Fibroblast of lung (primary cell): ENCODE measurements at places on chromosomes 5 and 9.

DNA sequence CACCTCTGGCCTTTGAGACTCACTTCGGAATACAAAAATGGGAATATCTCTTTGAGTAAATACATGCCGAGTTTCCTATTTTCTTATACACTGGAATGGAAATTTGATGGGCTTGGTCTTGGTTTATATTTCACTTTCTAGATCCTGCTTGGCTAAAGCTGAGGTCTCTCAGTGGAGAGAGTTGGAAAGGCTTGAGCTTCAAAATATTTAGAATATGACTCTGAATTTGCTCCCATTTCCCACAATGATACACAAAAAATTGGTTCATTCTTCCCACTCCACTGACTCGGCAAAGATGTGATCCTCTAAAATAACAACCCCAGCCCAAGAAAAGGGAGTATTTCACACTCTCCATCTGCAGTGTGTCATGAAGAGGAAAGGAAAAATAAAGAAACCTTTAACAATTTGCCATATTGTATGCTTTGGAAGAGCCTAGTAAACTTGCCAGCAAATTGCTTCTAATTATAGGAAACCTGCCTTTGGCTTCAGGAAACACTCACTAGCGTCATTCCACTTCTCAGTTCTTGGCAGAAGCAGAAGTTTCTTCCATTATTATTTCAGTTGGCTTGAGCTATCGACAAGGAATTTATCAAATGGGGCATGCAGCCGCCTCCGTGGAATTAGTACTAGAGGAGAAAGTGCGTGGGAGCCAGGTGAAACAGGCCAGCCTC is 302.9 kb downstream of the NSG2 start:
- peak; percentile 90 for DNase-seq

DNA sequence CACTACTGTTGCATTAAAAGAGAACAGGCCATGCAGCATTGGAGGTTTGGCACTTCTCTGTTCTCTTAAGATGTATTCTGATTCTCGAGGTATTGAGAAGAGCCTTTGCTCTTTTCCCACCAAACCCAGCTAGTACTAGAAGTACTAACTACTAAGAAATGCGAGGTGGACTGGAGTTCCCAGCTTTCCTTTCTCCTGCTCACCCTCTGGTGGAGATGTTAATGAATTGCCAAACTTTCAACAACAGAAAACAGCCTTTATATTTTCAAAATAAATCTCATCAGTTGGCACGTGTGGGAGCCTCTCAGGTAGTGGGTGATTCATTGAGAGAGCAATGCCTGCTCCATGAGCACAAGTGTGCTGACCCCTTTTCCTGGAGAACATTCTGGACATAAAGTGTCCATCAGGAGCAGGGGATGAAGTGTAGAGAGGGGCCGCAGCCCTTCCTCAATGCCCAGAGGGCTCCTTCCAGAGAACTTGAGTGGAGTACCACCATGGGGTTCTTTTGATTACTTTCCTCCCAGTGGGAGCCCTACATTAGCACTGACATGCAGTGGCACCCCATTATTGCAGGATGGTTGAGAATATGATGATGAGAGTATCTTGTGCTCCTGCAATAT is 45.7 kb downstream of the TMEM174 start:
- DNase-seq = peak; percentile 53

- no peak for DNase-seq
These were observed 86.6 kb downstream of the LMX1B start for GRCh38 chr9:126700296-126700695.

DNA sequence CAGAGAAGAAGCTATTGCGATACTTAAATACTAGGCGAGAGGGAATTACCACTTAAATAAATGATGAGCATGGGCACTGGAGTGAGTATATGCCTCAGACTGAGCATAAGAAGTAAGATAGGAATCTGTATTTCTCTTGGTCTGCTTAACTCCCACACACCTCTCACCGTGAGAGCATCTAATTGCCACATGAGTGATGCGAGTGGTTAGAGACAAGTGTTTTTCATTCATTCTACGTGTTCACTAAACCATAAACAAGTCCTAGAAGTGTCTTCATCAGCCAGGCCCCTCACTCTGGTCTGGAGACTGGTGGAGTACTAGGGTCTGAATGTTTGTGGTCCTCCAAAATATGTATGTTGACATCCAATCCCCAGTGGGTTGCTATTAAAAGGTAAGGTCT is 150.2 kb upstream of the SLC12A2 start:
- no peak for DNase-seq

DNA sequence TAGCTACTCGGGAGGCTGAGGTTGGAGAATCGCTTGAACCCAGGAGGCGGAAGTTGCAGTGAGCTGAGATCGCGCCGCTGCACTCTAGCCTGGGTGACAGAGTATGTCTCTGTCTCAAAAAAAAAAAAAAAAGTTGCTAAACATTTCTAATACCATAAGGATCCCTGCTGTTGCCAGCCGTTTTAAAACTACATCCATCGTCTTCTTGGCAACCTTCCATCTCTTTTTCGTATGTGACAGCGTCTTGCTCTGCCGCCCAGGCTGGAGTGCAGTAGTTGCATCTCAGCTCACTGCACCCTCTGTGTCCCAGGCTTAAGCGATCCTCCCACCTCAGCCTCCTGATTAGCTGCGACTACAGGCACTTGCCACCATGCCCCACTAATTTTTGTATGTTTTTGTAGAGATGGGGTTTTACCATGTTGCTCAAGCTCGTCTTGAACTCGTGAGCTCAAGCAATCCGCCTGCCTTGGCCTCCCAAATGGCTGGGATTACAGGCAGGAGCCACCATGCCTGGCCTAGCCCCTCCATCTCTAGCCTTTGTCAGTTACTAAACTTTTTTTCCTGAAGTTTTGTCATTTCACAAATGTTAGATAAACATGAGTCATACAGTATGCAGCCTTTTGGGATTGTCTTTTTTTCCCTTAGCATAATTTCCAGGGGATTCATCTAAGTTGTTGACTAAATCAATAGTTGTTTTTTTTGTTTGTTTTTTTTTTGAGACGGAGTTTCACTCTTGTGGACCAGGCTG is 13.5 kb downstream of the NSD1 start:
- DNase-seq = peak; percentile 59

GRCh38 chr9:86557063-86557766 is 203.0 kb upstream of the TUT7 start:
- DNase-seq = peak; percentile 77

- DNase-seq = no peak
These were observed 304.2 kb downstream of the YTHDC2 start for GRCh38 chr5:113817683-113818082.
